ENCODE measurements at places on chromosomes 5 and 9.

GRCh38 chr5:170758481-170758880 lies 25.0 kb upstream of the GABRP start:
- no peak for DNase-seq

DNA sequence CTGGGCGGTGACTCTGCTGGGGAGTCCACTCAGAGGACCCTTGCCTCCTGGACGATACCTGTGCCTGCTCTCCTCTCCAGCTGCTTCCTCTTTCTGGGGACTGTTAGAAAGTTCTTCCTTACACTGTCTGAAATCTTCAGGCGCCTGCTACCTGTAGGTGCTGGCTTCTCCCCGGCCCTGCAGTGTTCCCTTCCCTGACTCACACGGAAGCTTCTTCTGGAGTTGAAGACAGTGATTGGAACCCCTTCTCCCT lies 562 bp downstream of the GSN start:
- no peak for DNase-seq

GRCh38 chr5:161314033-161314432 lies 232.5 kb downstream of the GABRB2 start:
- no peak for DNase-seq

DNA sequence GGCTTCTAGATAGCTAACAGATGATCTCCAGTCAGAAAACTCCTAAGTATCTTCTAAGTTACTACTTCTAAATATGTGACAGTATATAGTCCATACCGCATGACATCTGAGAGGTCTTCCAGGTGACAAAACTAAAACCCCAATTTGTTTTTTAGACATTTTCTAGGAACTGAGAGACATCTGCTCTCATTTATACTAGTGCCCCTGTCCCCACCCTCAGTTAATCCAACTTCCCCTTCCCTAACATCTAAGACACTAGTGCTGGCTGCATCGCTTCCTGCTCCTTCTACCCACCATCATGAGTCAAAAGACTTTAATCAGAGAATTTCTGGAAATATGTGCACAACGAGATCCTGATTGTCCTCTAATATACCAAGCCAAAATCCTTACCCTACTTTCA lies 37.9 kb downstream of the FBXW11 start:
- DNase-seq: no peak
